ENCODE measurements at places on chromosomes 3 and 15.

- DNase-seq: peak; percentile 86
These were observed 31.5 kb upstream of the AP4E1 start for GRCh38 chr15:50876989-50877360.

DNA sequence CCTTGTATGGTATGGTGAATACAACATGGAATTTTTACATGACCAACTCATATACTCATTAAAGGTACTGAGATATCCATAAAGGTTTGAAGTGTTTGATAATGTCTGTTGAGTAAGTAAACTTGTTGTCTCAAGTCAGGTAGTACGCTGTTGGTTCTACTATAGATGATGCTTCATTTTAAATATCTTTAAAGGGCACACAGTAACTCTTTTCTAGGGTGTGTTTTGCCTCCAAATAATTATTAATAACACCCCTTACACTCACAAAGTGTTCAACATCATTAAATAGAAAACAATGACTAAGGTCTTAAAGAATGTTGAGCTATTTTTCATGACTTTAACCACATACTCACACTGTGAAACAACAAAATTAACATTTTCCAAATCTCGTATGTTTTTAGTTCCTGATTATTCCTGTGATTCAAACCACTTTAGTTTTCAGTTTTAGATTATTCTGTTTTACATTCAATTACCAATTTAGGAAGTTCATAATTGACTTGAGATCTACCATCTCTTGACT is 220.0 kb upstream of the NANOGP8 start:
- no peak for DNase-seq

- DNase-seq: no peak
These were observed 64.7 kb upstream of the PROK2 start for GRCh38 chr3:71849681-71850080.

- no peak for DNase-seq
These were observed 114.0 kb downstream of the FAM174B start for GRCh38 chr15:92541291-92542200.

GRCh38 chr15:79003301-79003700 is 58.5 kb upstream of the CTSH start:
- DNase-seq: no peak

- DNase-seq: no peak
These were observed 1.3 kb upstream of the ACKR2 start for GRCh38 chr3:42807929-42808328.

DNA sequence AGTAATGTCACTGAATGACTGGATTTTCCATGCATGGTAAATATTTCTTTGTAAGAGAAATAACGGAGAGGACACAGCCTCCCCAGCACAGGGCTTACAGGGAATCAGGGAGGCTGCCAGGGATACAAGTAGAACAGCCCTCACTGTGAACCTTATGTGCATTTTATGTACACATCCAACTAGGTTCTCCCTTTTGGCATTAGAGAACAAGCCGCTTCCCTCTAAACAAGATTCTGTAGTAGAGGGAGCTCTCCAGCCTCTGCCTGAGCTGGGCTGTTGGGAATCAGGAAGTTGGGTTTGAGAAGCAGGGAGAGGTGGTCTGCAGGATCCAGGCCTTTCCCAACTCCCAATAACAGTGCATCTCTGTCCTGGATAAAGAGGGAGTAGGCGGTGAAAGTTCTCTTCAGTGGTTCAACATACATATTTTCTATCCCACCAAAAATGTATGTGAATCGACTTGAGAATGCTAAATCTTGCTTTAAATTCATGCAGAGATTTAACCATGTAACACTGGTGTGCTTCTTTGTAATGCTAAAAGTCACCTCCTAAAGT is 83.7 kb downstream of the ARNT2 start:
- DNase-seq: no peak

GRCh38 chr3:175066617-175067415 is 207.7 kb downstream of the NAALADL2 start:
- DNase-seq: no peak

- no peak for DNase-seq
These were observed 431.0 kb downstream of the EPHB1 start for GRCh38 chr3:135226057-135226456.

GRCh38 chr3:53084310-53085001 is 38.6 kb upstream of the SFMBT1 start:
- no peak for DNase-seq

GRCh38 chr3:49001155-49001554 is 6.0 kb upstream of the WDR6 start:
- DNase-seq: no peak

- DNase-seq: no peak
These were observed 646.5 kb downstream of the NSUN3 start for GRCh38 chr3:94709249-94709902.

- DNase-seq: no peak
These were observed 177.3 kb downstream of the OTOL1 start for GRCh38 chr3:161673866-161674265.

DNA sequence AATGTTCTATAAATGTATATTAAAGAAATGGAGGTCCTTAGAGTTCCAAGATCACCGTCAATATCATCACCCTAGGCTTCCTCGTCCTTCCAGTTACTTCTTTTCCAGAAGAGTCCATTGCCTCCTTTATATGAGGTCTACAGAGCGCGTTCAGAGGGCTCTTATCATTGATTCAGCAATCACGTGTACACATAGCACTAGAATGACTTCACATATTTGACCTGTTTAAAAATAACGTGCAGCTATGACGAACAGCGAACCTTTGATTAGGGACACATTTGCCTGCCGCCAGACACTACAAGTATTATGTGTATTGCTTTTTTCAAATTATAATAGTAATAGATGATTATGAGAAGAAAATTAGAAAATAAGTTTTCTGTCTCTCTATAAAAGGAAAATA is 26.0 kb downstream of the IGF1R start:
- DNase-seq: no peak

- DNase-seq: no peak
These were observed 60.2 kb upstream of the ARHGEF26 start for GRCh38 chr3:154061001-154061370.

DNA sequence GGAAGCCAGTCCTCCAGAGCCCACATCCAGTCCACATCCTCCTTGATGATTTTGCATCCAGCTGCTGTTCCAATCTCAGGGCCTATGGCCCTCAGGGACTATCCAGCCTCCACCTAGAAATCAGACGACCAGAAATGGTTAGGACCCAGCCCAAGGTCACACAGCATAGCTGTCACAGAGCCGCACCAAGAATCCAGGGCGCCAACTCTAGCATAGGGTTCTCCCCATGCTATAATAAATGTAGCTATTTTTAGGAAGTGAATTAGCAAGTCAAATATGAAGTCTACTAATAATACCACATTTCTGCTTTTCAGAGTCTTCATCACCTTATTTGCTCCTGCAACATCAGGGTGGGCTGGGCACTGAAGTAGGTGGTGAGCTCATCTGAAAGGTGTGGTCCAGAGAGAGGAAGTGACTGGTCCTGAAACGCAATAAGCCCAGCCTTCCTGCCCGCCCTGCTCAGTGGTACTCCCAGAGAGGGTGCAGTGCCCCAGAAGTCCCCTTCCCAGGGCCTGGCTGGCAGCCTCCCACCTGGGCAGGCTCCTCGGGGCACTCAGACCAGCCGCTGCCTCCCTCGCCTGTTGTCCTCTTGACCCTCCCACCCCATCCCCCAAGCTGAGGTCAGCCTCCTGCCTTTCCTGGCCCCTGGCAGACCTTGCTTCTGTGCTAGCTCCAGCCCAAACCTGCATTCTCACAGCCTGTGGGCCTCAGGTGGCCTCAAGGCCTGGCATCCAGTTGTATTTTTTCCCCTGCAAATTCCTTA is 17.6 kb upstream of the CYP11A1 start:
- DNase-seq: no peak

GRCh38 chr3:152729906-152730305 is 105.0 kb upstream of the P2RY1 start:
- DNase-seq: no peak

GRCh38 chr3:114272271-114272670 is 21.6 kb upstream of the TIGIT start:
- no peak for DNase-seq

- no peak for DNase-seq
These were observed 294.2 kb upstream of the TBL1XR1 start for GRCh38 chr3:177491296-177492032.

DNA sequence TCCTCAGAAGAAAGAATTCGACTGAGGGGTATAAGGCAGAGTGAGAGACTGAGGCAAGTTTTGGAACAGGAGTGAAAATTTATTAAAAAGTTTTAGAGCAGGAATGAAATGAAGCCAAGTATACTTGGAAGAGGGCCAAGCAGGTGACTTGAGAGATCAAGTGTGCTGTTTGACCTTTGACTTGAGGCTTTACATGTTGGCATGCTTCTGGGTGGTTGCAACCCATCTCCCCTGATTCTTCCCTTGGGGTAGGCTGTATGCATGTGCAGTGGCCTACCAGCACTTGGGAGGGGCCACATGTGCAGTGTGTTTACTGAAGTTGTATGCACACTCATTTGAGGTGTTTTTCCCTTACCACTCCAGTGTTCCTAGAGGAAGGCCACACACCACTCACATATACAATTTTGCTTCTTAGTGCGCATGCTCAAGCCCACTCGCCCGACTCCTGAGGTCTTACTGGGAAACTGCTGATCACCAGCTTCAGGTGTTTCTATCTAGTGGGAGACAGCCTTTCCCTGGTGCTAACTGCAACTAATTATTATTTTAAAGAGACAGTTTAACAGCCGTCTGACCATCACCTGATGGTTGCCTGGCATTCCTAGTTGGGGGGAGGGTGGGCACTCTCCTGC is 61.5 kb upstream of the CADPS start:
- no peak for DNase-seq

GRCh38 chr3:54530944-54531343 is 396.9 kb downstream of the LRTM1 start:
- no peak for DNase-seq

- peak; percentile 35 for DNase-seq
These were observed 37.7 kb downstream of the TM4SF4 start for GRCh38 chr3:149512073-149512782.

DNA sequence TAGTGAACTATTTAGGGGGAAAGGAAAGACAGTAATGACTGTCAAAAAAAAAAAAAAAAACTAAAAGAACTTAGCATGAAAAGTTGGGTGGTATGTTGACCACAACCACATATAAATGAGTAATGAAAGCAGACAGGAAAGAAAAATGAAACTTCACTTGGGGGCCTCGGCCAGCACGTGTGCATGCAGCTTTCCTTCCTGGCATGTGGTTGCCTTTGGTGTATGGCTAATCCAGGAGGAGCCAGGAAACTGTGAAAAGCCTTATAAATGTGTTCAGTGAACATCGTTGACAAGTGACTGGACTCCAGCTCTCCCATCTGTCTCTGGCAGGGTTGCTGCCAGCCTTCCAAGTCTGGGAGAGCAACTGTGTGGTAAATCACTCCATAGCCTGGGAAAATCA is 195.1 kb downstream of the DTWD1 start:
- peak; percentile 51 for DNase-seq

- DNase-seq: no peak
These were observed 17.2 kb downstream of the THUMPD3 start for GRCh38 chr3:9380014-9380413.

DNA sequence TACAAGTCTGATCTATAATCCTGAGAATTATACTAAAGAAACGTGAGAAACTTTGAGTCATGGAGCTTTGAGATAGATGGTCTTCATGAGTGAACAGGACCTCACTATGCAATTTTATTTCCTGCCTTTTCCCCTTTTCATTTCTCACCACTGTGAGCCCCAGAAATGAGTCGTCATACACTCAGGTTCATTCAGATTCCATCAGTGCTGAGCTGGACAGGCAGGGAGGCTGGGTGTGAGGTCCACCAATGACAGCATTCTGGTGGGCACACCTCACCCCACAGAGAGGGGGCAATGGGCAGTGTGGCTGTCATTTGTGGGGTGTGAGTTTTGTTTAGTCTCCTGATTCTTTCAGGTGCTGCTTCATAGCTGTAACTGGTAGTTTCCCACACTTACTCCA is 16.9 kb downstream of the TIGIT start:
- DNase-seq: no peak

DNA sequence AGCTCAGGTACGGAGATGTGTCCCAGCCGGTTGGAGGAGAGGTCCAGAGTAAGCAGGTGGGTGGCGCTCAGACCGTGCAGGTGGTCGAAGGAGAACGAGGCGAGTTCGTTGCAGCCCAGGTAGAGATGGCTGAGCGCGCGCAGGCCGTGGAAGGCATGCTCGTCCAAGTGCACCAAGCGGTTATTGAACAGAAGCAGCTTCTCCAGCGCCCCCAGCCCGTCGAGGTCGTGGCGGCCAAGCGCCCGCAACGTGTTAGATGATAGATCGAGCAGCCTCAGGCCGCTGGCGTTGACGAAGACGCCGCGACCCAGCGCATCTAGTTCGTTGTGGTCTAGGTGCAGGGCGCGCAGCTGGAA is 648 bp downstream of the AMIGO3 start:
- no peak for DNase-seq

DNA sequence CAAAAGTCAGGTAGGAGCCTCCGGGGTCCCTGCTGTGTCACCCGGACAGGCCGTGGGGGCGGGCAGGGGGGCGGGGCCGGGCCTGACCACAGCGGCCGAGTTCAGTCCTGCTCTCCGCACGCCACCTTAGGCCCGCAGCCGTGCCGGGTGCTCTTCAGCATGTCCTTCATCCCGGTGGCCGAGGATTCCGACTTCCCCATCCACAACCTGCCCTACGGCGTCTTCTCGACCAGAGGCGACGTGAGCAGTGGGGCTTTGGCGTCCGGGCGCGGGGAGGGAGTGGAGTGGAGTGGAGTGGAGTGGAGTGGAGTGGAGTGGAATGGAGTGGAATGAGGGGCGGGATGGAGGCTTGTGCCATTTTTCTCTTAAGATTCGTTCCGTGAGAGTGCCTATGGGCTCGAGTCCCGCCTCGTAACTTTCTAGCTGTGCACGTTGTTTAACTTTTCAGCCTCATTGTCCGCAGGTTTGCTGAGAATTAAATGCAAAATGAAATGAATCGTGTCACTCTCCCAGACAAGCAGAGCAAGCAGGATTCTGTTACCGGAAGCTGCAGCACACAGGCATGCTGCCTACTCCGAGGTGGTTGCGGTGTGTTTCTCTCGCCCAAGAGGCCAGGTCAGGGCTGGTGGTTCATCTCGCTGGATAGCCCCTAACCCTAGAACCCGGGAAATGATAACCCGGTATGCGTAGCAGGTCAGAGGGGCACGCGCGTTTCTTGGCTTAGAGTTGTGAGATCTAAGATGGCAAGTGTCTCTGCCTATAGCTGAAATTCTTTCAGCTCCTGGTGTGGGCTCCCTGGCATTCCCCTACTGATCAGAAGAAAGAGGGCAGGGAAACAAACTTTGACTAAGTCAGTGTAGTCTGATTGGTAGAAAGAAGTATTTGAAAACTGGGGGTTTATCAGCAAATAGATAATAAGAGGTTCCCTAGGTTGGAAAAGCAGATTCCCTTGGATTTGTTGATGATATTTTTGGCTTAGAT is at the start of gene FAH:
FAH (plus strand) TSS at position 104 of the 981 bp plus-strand sequence; CDS start at position 160, 56 bp downstream.
- DNase-seq: no peak

Data from AG09319 (cell line).